ENCODE measurements at places on chromosomes 2 and 18. TPM values are rescaled to one million over a fixed set of nuclear protein-coding genes. Genes with fewer than 3 reads are reported as not detected.

CD207 gene
- 0.13 TPM for total RNA-seq

TMEM178A gene
- 1.5 TPM for total RNA-seq

GRCh38 chr2:101329026-101329425 lies 20.5 kb upstream of the RNF149 start:
- no peaks in the 10 kb centered on the region for H3K4me1 ChIP-seq
- H3K36me3 ChIP-seq, result no peaks in the 10 kb centered on the region
- H3K4me3 ChIP-seq, result no peak overlapping the region
- H3K27me3 ChIP-seq, result no peaks in the 10 kb centered on the region
- no peak for DNase-seq

GRCh38 chr2:58508006-58508405 lies 266.9 kb upstream of the FANCL start:
- H3K27ac ChIP-seq, result no peak overlapping the region
- H3K27me3 ChIP-seq, result no peaks in the 10 kb centered on the region
- no peak overlapping the region for H3K4me3 ChIP-seq
- H3K36me3 ChIP-seq, result no peaks in the 10 kb centered on the region
- DNase-seq, result no peak

DNA sequence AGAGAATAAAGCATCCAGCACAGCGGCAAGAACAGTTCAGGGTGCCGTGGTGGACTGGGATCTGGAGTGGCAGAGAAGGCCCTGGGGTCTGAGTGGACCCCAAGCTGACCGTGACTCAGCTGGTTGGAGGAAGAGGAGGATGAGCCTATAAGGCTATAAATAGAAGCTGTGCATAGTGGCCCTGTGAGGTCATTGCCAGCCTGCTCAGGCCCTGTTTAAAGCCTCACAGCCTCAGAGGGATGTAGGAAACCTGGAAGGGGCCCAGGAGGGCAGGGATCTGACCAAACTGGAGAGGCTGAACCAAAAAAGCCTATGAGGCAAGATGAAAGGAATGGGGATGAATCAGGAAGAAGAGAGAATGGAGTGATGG lies 11.3 kb upstream of the DES start:
- no peak overlapping the region for H3K4me3 ChIP-seq
- no peaks in the 10 kb centered on the region for H3K4me1 ChIP-seq
- H3K27me3 ChIP-seq, result no peaks in the 10 kb centered on the region
- H3K36me3 ChIP-seq, result no peaks in the 10 kb centered on the region
- H3K27ac ChIP-seq, result no peak overlapping the region

DNA sequence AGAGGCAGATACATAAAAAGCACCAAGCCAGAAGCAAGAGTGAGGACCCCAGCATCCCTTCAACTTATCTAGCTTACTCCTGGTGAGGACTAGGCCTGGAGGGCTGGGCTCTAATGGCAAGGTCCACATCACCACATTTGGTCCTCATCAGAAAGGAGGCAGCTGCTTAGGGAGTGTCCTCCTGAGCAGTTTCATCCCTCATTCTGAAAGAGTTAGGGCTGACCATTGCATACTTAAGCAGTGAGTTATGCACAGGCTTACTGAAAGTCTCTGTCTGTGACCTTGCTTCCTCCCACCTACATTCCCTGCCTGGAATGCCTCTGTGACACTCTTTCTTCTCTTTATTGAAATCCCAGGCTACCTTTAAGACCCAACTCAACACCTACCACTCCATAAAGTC lies 301.8 kb upstream of the ACVR2A start:
- H3K4me3 ChIP-seq, result no peak overlapping the region
- no peaks in the 10 kb centered on the region for H3K27me3 ChIP-seq
- H3K27ac ChIP-seq, result no peak overlapping the region
- no peaks in the 10 kb centered on the region for H3K4me1 ChIP-seq
- DNase-seq, result no peak
- no peaks in the 10 kb centered on the region for H3K36me3 ChIP-seq

GRCh38 chr2:188132385-188132784 lies 159.3 kb upstream of the GULP1 start:
- H3K27me3 ChIP-seq, result no peaks in the 10 kb centered on the region
- no peaks in the 10 kb centered on the region for H3K36me3 ChIP-seq
- H3K4me1 ChIP-seq, result no peaks in the 10 kb centered on the region
- DNase-seq, result no peak

All from left lung (tissue), 14 donors.